ENCODE measurements at places on chromosomes 6 and 20.

GRCh38 chr20:62045118-62045517 is 20.6 kb downstream of the TAF4 start:
- no peak for DNase-seq

DNA sequence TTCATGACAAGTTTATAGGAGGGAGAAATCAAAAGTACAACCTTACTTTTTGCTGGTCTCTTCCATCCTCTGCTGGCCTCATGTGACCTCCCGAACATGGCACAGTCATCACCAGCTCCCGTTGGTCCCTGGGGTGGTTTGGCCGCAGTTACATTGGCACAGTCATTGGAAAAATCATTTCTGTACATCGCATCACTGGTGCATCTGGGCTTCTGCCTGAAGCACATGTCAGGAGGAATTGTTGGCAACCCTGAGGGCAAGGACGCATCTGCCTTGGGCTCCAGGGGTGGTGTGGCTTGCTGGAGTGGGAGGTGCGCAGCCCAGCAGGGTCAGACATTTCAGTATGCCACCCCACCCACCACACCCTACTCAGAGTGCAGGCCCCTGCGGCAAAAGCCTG is 162.9 kb upstream of the SLC24A3 start:
- DNase-seq = no peak

- DNase-seq = no peak
Measured at GRCh38 chr6:111069382-111070104, 17.8 kb upstream of the SLC16A10 start.

DNA sequence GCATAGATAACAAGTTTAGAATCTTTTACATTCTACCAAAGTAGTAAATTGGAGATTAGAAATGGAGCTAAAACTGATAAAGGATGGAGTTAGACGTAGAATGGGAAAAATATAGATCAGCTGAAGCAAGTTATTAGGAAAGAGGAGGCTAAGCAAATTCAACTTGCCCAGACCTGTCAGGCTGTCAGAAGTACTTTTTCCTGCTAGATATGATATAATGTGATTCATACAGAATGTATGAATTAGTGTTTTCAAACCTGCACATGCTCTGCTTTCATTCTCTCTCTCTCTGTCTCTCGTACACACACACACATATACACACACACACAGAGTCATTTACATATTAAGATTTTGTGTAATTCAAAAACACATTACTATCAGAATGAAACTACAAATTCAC is 133.2 kb upstream of the HDGFL1 start:
- DNase-seq = no peak

All from Caco-2 (cell line).